Stimulated activated naive CD4-positive, alpha-beta T cell treated with Interleukin-2 at 50 U/mL for 16 hours (primary cell): ENCODE measurements at places on chromosomes 7 and 10.
A peak's percentile ranks its signal among the peaks of the same experiment; 100 is the strongest.

GRCh38 chr10:11578802-11579255 is 32.6 kb downstream of the USP6NL start:
- peak; percentile 35 for DNase-seq

DNA sequence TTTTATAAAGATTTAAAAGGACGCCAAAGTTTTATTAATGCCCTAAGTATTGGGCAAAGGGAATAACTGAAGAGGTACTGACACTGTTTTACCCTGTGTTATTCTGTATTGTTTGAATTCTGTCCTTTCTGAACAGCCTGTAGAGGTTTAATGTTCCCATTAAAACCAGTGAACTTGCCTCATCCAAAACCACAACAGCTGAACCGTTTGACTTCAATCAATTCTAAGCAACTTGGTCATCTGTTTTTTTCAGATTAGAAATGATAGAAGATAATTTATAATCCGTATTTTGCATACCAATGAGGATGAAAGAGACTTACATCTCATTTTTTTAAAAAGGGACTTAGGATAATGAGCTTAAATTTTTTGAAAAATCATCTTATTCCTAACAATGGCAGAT is 40.4 kb downstream of the HACD1 start:
- DNase-seq = no peak

DNA sequence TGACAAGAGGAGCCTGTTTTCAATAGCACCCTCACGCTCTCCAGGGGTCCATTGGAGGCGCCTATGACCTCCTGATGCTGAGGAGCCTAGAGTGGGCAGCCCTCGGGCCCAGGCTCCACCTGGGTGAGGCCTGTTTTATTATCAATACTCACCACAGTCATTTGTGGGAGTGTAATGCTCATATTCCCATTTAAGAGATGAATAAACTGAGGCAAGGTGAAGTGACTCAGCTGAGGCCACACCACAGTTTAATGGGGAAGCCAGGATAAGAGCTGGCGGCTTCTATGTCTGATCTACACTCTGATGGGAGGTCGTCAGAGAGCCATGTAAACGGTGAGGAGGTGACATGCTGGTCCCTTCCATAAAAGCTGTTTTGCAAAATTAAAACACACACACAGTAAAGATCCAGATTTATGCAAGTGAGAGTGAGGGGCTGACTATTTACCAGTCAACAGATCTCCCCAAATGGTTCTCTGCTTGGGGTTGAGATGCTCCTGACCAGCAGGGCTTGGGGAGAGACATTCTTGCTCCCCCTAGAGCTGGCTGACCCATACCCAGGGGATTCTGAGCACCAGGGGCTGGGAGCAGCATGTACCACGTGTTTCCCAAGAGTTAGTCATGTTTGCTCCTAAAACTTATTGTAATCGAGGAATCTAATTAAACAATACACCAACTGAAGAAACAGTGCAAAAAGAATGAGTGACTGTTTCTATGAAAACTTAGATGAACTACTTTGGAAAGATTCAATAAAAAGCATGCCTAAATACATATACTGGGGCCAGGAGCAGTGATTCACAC is 81.0 kb upstream of the INSIG1 start:
- DNase-seq = no peak

DNA sequence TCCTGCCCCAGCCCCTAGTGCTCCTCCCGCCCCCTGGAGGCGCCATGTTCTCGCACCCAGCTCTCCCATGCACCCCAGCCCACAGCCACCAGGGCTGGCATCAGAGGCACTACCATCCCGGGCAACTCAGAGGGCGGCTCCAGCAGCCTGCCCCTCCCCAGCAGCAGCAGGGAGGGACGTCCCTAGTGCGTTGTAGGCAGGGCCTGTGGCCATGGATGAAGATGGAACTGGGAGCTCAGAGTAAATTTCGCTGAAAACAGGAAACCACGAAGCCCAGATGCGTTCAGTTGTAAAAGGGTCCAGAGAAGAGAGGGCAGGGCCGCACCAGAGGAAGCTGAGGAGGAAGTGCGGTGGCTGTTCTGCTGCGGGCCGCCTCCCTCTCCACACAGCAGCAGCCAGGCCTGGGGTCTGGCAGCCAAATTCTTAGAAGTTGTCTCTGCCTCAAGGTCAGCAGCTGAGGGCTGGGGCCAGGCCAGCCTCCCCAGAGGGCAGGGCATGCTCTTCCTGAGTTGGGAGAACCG is 24.6 kb downstream of the VSIR start:
- DNase-seq = peak; percentile 60

GRCh38 chr10:131127138-131127589 is 184.4 kb downstream of the TCERG1L start:
- no peak for DNase-seq

GRCh38 chr10:10730471-10731043 is 287.1 kb upstream of the CELF2 start:
- no peak for DNase-seq

GRCh38 chr7:26700893-26701292 is 163.5 kb downstream of the SKAP2 start:
- no peak for DNase-seq
